Bladder microvascular endothelial cell (primary cell): ENCODE measurements at places on chromosomes 12 and 14. TPM values are rescaled to one million over a fixed set of nuclear protein-coding genes. Genes with fewer than 3 reads are reported as not detected.

The PPP1R36 gene
- total RNA-seq, result 0.57 and 0.81 TPM in 2 replicates

The KRT78 gene
- total RNA-seq, result not detected in 2 replicates

The KRT75 gene
- total RNA-seq, result not detected in 2 replicates

The KRT7 gene
- 55.5 and 66.4 TPM in 2 replicates for total RNA-seq

The KRT73 gene
- total RNA-seq, result not detected in 2 replicates

The ATL1 gene
- total RNA-seq, result 1.8 and 4.0 TPM in 2 replicates

The WNT1 gene
- total RNA-seq, result not detected in 2 replicates

The RXYLT1 gene
- 7.3 and 9.4 TPM in 2 replicates for total RNA-seq

The ESR2 gene
- 0.31 and 0.49 TPM in 2 replicates for total RNA-seq

The ZDHHC22 gene
- total RNA-seq, result under 0.01 TPM in 1 of 2 replicates, not detected in the other

The PLBD1 gene
- total RNA-seq, result 0.38 and 1.3 TPM in 2 replicates

The C12orf54 gene
- not detected in 2 replicates for total RNA-seq

The DEPDC4 gene
- 0.32 and 0.82 TPM in 2 replicates for total RNA-seq

The LIMA1 gene
- 30.6 and 89.7 TPM in 2 replicates for total RNA-seq

The TOMM20L gene
- total RNA-seq, result not detected in 2 replicates

The TAS2R8 gene
- total RNA-seq, result not detected in 2 replicates

The GPD1 gene
- total RNA-seq, result not detected in 2 replicates

The FBLN5 gene
- total RNA-seq, result 0.32 and 0.63 TPM in 2 replicates

The HPD gene
- total RNA-seq, result not detected in 2 replicates
